ENCODE measurements at places on chromosomes 3 and 15.

GRCh38 chr3:58411851-58412830, 21.5 kb downstream of the PDHB start:
- no peak for DNase-seq

DNA sequence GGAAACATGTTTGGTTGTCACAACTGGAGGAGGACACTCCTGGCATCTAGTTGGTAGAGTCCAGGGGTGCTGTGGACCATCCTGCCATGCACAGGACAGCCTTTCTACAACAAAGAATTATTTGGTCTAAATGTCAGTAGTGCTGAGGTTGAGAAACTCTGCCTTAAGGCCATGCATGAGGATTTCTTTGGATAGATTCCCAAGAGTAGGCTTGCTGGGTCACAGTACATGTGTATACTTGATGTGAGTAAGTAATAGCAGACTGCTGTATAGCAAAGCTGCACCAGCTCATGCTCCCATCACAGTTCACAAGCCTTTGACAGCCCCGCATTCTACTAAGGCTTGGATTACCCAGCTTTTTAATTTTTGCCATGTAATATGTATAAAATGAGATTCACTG, 151.3 kb downstream of the MFSD1 start:
- no peak for DNase-seq

DNA sequence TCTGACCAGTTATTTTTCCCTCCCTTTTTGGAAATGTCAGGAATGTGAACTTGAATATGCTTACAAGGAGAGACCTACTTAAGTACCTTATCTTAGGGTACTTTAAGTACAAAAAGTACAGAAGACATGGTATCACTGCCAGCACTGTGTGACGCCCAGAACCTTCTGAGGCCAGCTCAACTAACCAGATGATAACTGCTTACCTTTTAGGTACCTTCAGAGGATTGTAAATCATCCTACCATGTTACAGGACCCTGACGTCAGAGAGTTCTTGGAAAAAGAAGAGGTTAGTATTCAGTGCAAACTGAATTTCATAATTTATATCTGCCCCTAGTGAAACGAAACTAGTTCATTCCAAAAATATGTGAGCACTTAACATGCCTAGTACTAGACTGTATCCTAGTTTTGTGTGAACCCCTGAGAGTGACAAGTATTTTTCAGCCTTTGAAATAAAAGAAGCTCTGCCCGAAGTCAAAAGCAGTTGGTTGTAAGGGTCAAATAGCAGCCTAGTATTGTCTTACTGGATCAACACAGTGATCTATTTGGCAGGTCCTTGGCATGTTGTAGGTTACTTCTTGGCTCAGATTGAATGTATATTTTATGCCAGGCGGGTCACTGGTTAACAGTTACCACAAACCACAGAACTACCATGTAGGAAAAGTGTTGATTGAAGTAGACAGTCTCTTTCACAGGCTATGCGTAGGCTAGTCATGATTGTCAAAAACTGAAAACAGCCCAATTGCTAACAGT, 23.8 kb upstream of the SNX22 start:
- no peak for DNase-seq

DNA sequence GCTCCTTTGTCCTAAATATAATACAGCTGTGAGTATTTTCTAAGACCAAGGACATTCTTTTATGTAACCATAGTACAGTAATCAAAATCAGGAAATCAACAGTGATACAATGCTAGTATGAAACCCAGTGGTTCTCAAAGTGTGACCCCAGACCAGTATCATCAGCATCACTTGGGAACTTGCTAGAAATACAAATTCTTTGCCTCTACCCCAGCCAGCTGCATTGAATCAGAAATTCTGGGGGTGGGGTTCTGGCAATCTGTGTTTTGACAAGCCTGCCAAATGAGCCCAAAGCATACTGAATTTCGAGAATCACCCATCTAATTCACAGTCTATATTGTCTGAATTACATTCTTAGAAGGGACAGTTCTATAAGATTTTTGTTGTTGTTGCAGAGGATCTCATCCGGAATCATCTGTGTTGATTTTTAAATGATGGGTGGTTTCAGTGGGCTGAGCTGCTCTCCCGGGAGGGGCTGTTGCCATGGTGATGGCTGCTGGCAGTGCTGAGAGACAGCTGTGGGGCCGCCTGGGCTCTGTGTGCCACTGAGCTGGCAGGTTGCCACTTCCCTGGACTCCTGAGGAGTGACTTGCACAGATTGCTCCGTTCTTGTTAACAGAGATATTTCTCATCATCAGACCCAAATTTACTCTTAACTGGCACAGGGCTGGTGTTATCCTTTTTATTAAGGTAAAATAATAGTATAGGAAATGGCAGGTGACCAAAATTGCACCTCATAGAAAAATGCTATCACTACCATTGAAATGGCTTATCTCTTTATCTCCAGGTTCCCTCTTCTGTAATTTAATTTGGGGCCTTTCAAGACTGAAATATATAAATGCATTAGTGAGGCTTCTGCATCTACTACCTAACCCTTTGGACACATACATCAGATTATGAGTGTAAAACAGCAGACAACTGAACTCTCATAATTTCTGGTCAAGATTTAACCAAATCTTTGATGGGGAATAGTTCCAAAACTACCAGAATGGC, 56.5 kb downstream of the NEK11 start:
- no peak for DNase-seq

- no peak for DNase-seq
These were observed 75.9 kb downstream of the STRIT1 start for GRCh38 chr3:155217591-155217990.

DNA sequence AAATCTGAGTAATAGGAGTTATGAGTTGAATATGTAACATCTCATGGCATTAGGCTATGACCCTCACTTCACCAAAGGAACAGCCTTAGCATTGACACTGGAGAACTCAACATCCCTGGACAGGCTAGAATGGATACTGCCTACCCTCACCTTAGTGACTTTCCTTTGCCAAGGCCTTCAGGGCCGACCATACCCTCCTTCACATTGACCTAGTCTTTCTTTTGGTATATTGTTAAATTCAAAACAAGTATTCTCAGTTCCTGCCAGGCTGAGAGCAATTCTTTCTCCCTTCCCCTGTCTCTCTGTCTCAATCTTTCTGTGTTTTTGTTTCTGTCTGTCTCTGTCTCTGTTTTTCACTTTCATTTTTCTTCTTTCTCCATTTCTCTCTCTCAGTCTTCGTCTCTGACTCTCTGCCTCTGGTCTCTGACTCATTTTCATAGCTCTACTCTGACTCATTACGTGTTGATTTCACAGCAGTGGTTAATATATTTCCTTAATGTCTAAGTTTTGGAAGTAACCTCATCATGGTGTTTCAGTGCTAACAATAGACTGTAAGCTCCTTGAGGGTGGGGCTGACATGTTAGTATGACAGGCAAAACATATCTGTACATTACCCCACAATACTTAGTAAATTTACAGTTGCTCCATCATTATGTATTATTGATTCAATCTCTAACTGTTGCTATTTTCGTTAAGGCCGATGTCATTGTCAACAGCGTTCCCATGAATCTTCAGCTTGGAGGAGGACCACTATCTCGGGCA, 32.5 kb downstream of the PARP15 start:
- no peak for DNase-seq

DNA sequence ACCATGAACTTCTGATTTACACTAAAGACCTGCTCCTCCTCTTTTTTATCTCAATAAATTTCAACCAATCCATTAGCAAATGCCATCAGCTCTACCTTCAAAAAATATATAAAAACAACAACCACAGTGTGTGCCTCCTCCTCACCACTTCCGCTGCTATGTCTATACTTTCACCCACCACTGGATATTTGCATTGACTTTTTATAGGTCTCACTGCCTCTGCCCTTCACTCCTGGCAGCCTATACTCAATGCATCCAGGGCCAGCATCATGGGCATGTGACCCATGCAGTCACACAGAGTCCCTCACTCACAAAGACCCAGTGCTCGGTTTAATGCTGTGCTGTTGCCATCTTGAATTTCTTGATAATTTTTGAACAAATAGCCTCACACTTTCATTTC, 53.5 kb upstream of the CCDC54 start:
- no peak for DNase-seq

DNA sequence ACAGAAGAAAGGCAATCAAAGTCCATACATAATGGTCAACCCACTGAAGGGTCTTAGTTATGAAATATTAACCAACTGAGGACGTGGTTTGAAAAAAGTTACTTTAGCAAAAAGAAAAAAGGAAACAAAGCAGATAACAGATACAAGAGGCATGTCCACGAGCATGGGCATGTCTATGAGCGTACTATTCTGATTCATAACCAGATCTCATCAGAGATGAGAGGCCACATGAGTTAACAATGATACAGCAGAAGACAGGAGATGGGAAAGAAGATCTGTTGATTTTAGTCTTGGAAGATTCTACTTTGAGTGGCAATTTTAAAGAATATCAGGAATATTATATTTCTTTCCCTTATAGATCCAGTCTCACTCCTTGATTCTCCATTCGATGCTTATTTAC, 262.9 kb upstream of the SLITRK3 start:
- no peak for DNase-seq
